H1 (cell line): ENCODE measurements at places on chromosomes 11 and 22. TPM values are rescaled to one million over a fixed set of nuclear protein-coding genes. Genes with fewer than 3 reads are reported as not detected.
A peak's percentile ranks its signal among the peaks of the same experiment; 100 is the strongest.

C22orf42 gene
- total RNA-seq: not detected in 2 replicates

- no peak for DNase-seq
These were observed 31.6 kb upstream of the A4GALT start for GRCh38 chr22:42752230-42752746.

SYT7 gene
- 10.5 and 10.6 TPM in 2 replicates for total RNA-seq

VPS11 gene
- 15.5 and 16.6 TPM in 2 replicates for total RNA-seq

- no peak for DNase-seq
These were observed 10.8 kb upstream of the PANX1 start for GRCh38 chr11:94117871-94118270.

GRCh38 chr11:111093061-111093460, 152.5 kb upstream of the POU2AF2 start:
- no peak for DNase-seq

- DNase-seq: no peak
These were observed 15.1 kb upstream of the CYTH4 start for GRCh38 chr22:37267135-37267587.

DNA sequence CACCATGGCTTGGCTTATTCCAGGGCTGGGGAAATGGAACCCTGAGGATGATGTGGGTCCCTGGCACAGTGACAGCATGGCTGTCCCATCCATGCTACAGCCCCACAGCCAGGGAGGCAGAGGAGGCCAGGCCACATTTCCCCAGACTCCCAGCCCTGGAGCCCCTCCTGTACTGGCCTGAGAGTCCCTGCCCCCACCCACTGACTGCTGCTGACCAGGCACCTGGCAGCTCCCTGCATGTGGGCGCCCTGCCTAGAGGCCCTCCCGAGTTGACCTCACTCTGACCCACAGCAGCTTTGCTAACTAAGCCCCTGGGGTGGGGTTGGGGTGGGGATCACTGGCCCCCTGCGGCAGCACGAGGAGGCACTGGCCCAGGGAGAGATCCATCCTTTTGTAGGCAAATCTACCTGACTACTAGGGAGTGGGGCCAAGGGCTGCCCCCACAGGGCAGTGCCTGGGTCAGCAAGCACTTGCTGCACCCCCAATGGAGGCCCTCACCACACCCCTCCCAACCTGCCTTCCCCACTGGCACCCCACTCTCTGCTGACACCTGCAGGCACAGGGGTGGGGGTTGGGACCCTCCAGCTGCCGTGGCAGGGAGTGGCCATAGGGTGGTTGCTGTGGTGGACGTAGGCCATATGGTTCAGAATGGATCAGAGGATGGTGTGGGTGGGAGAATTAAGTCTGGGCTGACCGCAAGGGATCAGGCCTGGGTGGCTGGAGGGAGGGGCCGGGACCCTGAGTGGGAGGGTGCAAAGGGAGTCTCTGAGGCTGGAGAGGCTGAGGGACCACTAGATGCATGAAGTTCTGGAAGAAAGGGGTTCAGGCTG, 17.4 kb downstream of the ARVCF start:
- DNase-seq: no peak

DNA sequence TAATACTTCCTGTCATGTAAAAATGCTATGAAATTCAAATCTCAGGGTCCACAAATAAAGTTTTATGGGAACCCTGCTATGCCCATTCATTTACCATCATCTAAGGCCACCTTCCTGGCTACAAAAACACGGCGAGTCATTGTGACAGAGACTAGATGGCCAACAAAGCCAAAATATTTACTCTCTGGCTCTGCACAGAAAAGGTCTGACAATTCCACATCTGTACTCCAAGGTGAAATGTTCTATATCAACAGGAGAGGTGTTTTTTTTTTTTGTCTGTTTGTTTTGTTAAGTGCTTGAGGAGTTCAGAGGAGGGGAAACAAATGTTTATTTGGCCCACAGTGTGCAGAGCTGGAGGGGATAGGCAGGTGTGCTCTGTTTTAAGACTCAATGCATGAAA, 18.6 kb upstream of the TMA7B start:
- no peak for DNase-seq

CASP4 gene
- total RNA-seq: not detected in 2 replicates

DNA sequence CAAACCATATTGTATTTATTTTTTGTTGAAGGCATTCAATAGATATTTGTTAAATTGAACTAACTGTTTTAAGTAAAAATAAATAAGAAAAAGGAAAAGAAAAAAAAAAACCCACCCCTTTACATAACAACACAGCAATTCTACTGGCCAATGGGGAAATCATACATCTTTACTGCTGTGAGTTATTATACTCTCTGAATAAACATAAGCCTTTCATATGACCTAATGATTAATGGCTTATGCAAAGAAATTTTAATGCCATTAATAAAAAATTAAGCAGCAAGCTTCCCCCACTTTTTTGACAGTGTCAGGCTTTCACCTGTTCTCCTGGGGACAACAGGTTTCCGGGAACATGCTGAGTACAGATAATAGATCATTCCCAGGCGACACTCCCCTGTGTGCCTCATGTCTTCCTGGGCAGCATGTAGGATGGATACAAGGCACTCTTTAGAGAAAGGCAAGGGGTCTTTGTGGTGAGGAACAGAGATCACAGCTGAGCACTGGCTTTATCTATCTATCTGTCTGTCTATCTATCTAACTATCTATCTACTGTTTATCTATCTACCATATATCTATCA, 676.0 kb downstream of the NTM start:
- DNase-seq: no peak

DNA sequence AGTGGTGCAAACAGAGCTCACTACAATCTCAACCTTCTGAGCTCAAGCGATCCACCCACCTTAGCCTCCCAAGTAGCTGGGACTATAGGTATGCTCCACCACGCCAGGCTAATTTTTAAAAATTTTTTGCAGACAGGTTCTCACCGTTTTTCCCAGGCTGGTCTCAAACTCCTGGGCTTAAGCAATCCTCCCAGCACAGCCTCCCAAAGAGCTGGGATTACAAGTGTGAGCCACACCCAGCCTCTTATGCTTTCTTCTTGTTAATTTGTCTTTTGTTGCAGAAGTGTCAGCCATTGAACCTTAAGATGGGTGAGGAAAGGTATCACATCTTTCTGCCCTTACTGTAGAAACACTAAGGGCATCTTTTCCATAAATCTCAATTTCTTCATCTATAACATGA, 34.9 kb downstream of the DENND5A start:
- DNase-seq: no peak

DNA sequence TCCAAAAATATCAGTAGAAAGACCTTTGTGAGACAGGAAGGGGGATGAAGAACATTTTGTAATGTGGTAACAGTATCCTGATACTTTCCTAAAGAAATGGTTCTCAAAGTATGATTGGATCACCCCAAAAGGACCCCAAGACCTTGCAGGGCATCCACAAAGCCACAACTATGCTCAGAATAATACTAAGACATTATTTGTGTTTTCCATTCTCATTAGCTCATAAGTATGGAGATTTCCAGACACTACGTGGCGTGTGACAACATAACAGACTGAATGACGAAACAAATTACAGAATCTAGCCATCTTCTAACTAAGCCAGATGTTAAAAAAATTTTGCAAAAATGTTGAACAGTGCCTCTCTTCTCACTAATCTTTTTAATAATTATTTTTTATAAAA, 24.9 kb downstream of the CHEK2 start:
- DNase-seq: no peak

GRCh38 chr22:27903805-27904473, 15.1 kb downstream of the PITPNB start:
- no peak for DNase-seq

GRCh38 chr11:19565639-19566038, 147.0 kb upstream of the NAV2 start:
- DNase-seq: no peak

- DNase-seq: no peak
These were observed 127.0 kb downstream of the COMMD9 start for GRCh38 chr11:36162006-36162882.

DNA sequence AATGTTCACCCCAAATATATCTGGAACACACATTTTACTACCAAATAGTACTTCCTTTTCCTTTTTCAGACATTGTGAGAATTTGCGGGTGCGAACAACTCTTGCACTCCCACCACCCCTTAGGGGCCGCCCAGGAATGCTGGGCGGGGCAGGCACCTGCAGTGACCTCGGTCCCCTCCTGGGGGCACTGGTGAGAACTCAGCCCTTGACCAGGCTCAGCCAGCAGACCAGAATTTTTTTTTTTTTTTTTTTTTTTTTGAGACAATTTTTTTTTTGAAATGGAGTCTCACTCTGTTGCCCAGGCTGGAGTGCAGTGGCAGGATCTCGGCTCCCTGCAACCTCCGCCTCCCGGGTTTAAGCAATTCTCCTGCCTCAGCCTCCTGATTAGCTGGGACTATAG, 75.8 kb downstream of the ARHGAP8 start:
- peak; percentile 88 for DNase-seq

GRCh38 chr11:43830928-43831440, 49.6 kb upstream of the ALKBH3 start:
- DNase-seq: no peak

DNA sequence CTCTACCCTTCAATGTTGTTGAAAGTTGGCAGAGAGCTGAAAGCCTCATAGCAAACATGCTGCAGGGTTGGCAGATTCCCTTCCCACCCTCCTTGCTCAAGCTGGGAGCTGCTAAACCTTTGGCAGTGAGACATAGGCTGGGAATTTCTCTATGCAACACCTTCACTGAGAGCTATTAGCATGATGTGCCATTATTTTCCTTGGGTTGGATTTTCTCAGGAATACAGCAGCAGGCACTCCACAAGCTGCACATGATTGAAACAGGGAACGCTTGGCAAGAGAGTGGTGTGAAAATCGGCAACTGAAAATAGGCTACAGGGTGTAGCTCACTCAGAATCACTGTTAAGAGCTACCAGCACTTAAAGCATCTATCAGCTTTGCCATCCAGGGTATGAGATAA, 9.6 kb upstream of the ALKBH3 start:
- no peak for DNase-seq

PATE4 gene
- total RNA-seq: not detected in 2 replicates
